ENCODE measurements at places on chromosomes 5 and 9. TPM values are rescaled to one million over a fixed set of nuclear protein-coding genes. Genes with fewer than 3 reads are reported as not detected.

PCA3 gene
- 0.33 TPM for total RNA-seq

GRCh38 chr5:92519811-92520632, 1061.0 kb downstream of the NR2F1-AS1 start:
- H3K36me3 ChIP-seq, result no peaks in the 10 kb centered on the region
- H3K27me3 ChIP-seq, result no peaks in the 10 kb centered on the region
- no peak for DNase-seq

NEURL1B gene
- 7.6 TPM for total RNA-seq

GRCh38 chr9:23413541-23413940, 412.5 kb downstream of the ELAVL2 start:
- no peak overlapping the region for H3K27ac ChIP-seq
- no peaks in the 10 kb centered on the region for H3K27me3 ChIP-seq
- no peaks in the 10 kb centered on the region for H3K36me3 ChIP-seq
- H3K4me1 ChIP-seq, result no peaks in the 10 kb centered on the region
- no peak overlapping the region for H3K4me3 ChIP-seq

DNA sequence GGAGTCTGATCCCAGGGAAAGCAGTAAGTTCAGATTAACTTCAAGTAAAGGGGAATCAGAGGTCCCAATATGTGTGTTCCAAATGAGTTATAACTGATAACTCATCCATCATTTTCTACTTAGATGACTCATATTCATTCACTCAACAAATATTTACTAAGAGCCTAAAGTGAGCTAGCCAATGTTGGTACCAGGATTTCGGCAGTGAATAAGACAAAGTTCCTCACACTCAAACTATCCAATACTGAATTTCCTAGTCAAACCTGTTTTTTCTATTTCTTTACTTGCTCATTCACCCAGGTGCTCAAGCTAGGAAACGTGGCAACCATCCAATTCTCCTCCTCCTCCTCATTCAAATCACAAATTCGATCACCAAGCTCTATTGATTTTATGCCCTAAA, 25.8 kb downstream of the FBXW2 start:
- peaks cover 14% of the 10 kb centered on the region for H3K36me3 ChIP-seq
- H3K27ac ChIP-seq, result no peak overlapping the region
- H3K27me3 ChIP-seq, result no peaks in the 10 kb centered on the region
- no peak overlapping the region for H3K4me3 ChIP-seq
- no peaks in the 10 kb centered on the region for H3K4me1 ChIP-seq

LRSAM1 gene
- 16.0 TPM for total RNA-seq

All from type B pancreatic cell (in vitro differentiated cells).